WTC11 (cell line): ENCODE measurements at places on chromosomes 13 and 19.

DNA sequence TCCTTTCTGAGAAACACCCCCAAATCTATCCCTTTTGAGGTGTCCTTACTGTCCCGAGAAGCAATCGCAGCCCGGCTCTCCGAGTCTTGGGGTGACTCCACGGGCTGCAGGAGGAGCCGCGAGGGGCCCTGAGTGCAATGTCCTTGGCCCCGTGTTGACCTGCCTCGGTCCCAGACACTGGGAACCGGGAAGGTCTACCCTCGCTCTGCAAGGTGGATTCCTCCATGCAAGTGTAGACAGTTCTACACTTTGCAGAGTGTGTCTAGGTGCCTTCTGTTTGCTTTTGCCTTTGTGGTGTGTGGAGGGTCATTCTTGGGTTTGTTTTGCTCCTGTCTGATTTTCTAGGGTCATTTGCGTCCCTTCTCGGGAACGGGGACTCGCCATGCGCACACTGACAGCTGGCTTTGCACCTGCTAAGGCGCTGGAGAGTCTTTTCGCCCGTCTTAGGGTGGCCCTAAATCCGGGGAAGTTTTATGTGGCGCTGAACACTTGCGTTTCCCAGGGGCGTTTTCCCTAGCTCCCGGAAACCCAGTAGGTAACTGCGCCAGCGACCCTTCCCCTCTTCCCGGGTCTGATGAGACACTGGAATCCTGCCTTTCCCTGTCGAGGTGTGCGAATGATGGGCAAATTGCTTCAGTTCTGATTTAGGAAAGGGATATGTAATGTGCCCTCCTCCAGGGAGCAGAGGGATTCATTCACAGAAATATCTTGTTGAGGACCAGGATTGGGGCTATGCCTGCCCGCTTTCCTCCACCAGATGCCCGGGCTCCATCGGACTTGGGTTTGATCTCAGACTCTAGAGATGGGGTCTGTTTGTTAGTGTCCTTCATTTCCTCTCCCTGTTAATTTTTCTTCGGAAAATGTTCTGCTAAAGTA lies 755 bp downstream of the SERTM1 start:
- peak; percentile 14 for DNase-seq

- no peak for DNase-seq
These were observed 4.5 kb downstream of the CCNA1 start for GRCh38 chr13:36436811-36437210.

DNA sequence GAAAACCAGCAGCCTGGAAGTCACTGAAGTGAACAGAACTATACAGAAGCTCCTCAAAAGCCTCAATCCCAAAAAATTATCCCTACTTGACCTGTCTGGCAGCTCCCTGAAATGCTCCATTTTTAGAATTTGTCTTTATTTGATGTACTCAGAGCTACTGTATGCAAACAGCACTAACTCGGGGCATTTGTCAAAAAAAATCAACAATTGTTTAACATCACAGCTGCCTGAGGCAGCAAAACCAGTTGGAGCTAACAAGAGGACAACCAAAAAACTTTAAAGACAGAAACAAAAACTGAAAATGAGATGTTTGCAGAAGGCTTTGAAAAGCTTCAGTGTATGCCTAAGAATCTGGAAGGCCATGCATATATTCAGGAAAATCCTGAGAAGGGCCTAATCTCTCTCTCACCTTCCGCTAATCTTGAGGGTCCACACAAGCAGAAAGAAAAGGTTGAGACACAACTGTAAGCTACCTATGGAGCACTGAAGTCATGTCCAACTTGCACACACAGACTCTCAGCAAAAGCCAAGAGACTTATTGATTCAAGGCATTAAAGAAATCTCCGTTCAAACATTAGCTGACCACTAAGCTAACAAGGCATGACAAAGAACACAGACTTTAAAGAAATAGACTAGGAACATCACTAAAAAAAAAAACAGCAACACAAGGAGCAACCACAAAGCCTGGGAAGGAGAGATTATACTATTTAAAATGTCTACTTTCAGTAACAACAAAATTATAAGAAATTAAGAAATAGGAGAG lies 16.1 kb downstream of the VWA8 start:
- no peak for DNase-seq

DNA sequence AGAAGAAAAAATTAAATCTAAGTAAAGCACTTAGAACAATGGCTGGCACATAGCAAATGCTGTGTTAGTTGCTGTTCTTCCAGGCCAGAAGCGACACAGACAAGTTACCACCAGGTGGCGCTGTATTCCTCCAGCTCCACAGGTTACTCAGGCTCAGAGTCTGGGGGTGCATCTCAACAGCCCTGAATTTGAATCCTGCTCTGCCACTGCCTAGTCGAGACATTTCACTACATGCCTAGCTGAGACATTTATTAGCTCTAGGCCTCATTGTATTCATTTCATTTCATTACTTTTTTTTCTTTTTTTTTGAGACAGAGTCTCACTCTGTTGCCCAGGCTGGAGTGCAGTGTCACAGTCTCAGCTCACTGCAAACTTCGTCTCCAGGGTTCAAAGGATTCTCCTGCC lies 16.4 kb upstream of the CYP2B6 start:
- DNase-seq = peak; percentile 84

GRCh38 chr13:34347784-34348573 lies 530.0 kb downstream of the RFC3 start:
- DNase-seq = no peak

GRCh38 chr19:58474291-58474996 lies 1.7 kb upstream of the ZNF446 start:
- DNase-seq = no peak

DNA sequence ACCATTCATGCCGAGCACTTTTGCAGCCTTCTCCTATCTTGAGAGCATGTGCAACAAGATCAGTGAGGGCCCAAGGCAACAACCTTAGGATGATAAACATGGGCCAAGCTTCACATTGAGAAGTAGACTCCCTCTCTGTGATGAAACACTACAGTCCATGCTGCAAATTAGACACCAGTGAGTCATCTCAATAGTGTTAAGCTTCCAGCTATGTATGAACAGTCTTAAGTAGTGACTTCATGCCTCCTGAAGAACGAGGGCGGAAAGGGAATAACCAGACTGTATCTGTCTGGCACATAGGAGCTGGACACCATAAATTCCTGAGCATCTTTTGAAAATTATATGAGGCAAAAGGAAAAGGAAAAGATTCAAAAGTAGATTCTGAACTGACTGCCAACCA lies 309.9 kb upstream of the SLITRK1 start:
- DNase-seq = no peak

DNA sequence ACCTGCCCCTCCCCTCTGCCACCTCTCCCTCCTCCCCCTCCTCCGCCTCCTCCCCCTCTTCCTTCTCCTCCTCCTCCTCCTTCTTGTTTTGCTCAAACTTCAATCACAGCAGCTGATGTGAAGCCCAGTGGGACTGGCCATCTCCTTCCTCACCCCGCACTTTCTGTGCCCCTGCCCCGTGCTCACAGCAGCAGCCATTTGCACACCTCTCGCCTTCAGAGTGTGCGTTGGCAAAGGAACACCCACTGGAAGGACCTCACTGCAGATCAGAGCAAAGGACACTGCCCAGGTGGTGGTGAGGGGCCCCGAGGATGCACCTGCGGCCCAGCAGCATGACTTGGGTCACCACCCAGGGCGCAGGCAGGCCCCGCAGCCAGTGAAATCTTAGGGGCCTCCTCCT lies 98.8 kb downstream of the SOX1 start:
- DNase-seq = no peak

DNA sequence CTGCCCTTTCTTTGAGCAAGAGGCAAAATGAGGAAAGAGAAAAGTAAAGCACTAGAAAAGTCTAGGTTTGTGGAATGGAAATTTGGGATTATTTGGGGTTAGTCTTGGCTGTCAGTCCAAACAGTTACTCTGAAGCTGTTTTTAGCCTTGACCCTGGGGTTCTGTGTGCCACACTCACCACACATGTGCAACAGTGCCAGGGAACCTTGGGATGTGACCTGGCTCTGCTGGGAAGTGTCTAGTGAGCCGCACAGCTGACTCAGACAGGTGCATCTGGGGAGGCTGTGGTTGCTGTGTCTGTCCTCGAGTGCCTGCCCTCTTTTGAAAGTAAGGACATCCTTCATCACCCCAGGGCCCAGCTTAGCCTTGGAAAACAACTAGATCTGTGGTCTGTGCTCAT lies 15.8 kb downstream of the MICOS13 start:
- no peak for DNase-seq

DNA sequence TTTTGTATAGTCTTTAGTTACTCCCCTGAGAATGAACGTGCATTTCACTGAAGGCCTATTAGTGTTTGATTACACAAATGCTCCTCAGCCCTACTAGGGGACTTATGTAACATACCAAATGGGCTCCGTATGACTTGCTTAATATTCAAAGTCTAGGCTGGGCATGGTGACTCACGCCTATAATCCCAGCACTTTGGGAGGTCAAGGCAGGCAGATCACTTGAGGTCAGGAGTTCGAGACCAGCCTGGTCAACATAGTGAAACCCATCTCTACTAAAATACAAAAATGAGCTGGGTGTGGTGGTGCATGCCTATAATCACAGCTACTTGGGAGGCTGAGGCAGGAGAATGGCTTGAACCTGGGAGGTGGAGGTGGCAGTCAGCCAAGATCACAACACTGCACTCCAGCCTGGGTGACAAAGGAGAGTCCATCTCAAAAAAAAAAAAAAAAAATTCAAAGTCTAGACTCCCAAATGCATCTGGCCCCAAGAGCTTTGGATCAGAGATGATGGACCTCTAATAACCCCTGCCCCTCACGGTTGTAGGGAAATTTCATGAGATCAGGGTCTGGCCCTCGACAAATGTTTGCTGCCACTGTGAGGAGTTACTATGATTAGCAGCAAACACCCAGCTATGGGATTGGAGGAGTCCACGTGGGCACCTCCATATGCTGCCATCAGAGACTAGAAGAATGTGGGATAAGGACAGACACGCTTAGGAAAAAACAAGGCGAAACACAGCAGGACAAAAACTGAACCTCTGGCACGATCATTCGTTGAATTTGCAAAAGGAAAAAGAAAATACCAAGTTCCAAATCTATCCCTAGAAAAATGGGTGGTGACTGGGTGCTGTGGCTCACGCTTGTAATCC lies 4.6 kb downstream of the FBXO17 start:
- no peak for DNase-seq

DNA sequence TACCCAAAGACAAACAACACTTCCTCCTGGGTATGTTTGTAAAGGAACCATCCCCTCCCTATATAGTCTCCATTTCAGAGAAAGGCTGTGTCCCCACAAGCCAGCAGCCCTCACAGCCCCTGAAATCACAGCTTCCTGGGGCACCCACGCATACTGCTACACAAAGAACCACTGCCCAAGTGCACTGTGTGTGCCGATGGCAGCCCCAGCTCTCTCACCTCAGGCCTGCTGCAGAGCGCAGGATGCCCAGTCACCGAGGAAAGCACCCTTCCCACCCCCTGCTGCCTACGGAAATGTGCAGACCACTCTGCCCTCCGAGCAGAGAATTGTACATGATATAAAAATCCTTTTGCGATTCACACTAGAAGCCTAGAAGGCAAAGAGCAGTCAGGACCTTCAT lies 39.4 kb downstream of the SOHLH2 start:
- DNase-seq = no peak

- no peak for DNase-seq
These were observed 97.6 kb upstream of the SLITRK6 start for GRCh38 chr13:85896516-85897450.

GRCh38 chr13:79237981-79238380 lies 168.1 kb downstream of the RBM26 start:
- no peak for DNase-seq

- no peak for DNase-seq
These were observed 232.9 kb downstream of the FOXO1 start for GRCh38 chr13:40433577-40433976.

DNA sequence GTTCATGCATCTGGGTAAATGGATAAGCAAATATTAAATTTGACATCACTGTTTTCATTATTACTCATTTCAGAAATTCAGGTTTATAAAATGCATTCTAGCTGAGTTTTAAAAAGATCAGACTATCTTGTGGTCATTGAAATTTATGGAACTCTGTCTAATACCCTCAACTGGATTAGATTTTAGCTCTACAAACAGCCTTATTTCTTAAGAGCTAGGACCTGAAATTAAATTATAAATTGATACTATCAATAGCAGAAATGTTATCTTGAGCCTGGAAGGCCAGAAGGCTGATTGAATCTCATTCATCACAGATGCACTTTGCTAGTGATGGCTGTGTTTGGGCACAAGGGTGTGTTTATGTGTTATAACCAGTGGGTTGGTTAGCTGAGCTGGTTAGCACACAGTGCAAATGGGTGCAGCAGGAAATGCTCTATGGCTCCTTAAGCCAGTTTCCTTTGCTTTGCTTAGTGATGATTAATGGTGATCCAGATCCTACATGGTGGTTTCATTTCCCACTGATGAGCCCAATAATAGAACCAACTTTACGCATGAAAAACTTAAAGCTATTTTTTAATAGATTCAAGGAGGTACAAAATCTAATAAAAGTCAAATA lies 310.8 kb upstream of the KLF12 start:
- DNase-seq = no peak

- peak; percentile 45 for DNase-seq
These were observed 89.9 kb downstream of the CRYL1 start for GRCh38 chr13:20435616-20436368.

DNA sequence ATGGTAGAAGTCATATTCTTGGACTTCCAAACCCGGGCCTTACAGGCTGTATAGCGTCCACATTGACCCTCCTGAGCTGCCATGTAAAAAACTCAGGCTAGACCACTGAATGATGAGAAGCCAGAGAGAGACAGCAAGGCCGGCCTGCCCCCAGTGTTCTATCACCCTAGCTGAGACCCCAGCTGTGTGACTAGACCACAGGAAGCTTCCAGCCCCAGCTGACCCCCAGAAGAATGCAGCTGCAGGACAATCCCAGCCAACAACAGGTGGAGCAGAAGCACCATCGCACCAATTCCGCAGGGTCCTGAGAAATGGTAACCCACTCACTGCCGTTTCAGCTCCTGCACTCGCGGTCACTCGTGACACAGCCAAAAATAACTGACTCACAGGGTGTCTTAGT lies 2.9 kb upstream of the ATP11A start:
- DNase-seq = no peak

DNA sequence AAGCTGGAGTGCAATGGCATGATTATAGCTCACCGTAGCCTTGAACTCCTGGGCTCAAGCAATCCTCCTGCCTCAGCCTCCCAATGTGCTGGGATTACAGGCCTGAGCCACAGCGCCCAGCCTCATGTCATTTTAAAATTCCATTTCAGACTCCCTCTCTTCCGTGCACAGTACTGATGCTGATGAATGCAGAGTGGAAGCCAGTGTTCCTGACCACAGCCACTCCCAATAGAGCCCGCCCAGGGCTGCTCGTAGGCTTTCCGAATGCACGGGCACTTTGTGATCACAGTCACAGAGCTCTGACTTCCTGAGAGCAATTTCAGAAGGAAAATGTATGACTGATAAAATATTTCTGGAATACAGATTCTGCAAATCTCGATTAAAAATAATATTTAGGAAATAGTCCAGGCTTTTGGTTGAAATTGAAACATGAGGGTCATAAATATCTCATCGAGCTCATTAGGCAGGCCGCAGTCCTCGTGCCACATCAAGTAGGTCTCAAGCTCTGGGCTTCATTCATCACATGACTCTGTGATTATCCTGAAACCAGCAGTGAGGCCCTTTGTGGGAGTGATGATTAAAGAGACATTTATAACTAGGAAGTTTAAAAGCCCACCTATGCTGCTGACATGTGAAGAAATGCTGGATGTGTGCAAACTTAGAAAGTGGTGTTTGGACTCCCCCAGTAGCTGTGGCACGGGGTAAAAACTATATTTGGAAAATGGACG lies 38.9 kb upstream of the AMER2 start:
- no peak for DNase-seq
